Stimulated activated CD4-positive, alpha-beta T cell treated with anti-CD3 and anti-CD28 coated beads, Interleukin-1b, Interleukin-23, amount 100 ng/mL, for 4 hours (primary cell): ENCODE measurements at places on chromosomes 11 and 22.

- peak; percentile 54 for DNase-seq
Measured at GRCh38 chr11:13335319-13335718, 57.7 kb downstream of the BMAL1 start.

- no peak for DNase-seq
Measured at GRCh38 chr11:100561323-100561722, 125.8 kb upstream of the ARHGAP42 start.

DNA sequence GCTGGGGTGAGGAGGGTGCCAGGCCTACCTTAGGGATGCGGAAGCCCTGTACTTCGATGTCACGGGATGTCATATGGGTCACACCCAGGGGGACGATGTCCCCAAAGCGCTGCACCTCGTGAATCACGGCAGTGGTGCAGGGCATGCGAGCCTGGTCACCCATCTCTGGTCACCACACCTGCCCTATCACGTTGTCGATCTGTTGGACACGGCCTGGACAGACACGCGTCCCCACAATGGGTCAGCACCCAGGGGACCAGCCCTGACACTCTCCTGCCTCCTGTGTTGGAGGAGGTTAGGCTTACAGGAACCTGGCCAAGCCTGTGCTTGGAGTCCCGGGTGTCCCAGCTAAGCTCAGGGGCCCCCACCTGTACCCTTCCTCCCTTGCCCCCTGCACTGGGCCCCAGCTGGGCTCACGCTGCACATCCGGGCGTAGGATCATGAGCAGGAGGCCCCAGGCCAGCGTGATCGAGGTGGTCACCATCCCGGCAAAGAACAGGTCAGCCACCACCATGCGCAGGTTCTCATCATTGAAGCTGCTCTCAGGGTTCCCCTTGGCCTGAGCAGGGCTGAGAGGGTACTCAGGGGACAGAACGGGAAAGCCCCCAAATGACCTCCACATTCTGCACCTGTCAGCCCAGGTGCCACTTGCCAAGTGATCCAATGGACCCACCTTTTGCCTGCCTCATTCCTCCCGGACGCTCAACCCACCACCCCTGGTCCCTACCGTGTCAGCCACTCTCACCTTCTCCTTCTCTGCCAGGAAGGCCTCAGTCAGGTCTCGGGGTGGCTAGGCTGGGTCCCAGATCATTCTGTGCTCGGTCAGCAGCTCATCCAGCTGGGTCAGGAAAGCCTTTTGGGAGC is 20.3 kb upstream of the CYP2D6 start:
- no peak for DNase-seq

- no peak for DNase-seq
Measured at GRCh38 chr11:38498721-38499120, 1900.7 kb upstream of the RAG2 start.

- no peak for DNase-seq
Measured at GRCh38 chr11:124394408-124394807, 4.4 kb downstream of the OR8B3 start.

DNA sequence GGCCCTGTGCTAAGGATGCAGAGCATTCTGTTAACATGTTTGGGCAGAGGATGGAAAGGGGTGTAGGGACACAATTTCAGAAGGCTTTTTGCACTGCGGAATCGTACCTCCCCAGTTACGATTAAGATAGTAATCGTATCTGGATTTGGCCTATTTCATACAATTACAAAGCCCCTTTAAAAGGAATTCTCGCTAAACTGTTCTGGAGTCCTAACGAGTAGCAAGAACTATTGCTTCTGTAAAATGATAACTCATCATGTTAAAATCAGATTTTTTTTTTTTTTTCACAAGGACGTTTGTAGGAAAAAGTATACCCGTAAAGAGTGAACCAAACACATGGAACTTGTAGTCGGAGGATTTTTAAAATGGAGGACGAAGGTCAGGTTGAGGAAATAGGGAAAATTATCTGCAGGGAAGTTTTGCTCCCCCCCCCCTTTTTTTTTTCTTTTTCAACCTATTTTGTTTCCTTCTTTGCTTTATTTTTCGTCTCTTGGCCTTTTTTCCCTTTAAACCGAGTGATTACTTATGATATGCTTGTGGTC is 934 bp downstream of the HSD17B12 start:
- no peak for DNase-seq
